ENCODE measurements at places on chromosomes 12 and 14.
A peak's percentile ranks its signal among the peaks of the same experiment; 100 is the strongest.

- DNase-seq: no peak
These were observed 7.9 kb upstream of the WASHC3 start for GRCh38 chr12:102069707-102070106.

DNA sequence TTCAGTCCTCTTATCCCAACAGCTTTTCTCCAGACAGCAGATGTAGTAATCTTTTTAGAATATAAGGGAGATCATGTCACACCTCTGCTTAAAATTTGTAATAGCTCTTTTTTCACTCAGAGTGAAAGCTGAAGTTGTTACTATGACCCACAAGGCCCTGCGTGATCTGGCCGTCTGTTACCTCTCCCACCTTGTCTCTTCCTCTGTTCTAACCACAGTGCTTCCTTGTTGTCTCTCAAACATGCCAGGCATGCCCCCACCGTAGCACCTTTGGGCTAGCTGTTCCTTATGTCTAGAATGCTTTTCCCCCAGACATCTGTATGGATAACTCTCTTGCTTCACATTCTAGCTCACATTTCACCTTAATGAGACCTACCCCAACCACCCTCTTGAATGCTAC is 6.5 kb downstream of the NECAP1 start:
- peak; percentile 75 for DNase-seq

DNA sequence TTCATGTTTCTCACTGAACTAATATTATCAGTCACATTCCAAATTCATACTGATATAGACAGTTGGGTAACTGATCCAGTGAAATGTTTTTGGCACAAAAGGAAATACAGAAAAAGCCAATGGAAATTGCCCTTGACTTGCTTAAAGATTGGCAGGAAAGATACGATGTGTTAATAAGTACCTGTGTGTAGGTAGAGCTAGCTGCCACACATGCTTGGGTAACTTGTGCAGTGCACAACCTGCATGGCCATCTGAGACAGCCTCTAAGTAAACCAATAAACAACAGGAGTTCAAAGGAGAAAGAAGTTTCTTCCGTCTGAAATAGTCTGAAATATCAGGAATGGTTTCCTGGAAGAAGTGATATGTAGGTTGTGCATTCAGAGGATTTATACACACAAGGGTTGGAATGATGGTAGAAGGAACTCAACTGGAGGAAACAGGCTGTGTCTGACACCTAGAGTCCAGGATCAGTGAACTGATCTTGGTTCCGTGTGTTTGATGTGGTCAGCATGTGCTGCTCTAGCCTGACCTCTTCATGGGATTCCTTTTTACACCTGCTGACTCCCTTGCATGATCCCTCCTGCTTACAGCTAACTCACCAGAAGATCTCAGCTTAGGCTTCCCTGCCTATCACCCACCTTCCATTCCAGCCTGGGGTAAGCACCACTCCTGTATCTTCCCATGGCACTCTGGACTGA is 81.4 kb upstream of the KRR1 start:
- DNase-seq: no peak

DNA sequence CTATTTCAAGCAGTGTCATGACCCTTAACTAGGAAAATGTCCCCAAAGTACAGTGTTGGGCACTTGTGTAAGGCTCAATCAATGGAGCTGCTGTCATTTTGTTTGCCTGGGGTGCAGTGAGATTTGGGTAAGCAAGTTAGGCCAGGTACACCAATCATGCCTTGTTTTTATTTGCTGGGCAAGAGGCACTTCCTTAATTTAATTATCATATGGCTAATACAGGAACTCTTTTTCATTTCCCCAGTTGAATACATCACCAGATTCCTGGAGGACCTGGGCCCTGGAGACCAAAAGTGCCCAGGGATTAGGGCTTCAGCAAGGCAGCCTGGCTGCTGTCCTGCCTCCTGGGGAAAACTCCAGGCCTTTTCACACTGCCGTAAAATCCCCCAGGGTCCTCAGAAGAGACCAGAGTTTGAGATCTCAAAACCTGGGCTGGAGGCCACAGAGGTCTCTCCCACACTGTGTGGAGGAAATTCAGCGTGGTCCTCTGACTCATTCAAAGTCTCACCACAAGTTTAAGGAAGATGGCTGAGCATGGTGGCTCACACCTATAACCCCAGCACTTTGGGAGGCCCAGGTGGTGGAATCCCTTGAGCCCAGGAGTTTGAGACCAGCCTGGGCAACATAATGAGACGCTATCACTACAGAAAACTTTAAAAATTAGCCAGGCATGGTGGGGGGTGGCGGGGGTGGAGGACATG is 28.4 kb upstream of the FOXN3 start:
- peak; percentile 74 for DNase-seq

DNA sequence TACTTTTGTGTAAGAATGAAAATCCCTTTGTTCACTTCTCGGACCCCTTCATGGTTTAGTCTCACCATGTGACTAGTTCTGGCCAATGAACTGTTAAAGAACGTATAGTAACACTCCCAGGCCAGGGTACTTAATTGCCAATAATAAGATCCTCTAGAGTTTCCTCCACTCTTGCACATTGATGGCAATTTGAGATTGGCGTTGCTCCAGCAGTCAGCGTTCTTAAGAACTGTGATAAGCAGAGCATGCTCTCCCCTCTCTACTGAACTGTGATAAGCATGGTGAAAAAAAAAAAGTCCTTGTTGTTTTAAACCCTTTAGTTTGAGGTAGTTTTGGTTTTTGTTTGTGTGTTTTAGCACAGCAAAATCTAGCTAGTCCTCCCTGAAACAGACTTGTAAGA is 854.5 kb downstream of the SLC6A15 start:
- no peak for DNase-seq

- DNase-seq: no peak
These were observed 41.3 kb downstream of the RAB3IP start for GRCh38 chr12:69779928-69780327.

- no peak for DNase-seq
These were observed 28.3 kb downstream of the ATF7IP start for GRCh38 chr12:14393751-14394150.

- DNase-seq: no peak
These were observed 6.1 kb downstream of the ARMH4 start for GRCh38 chr14:58145936-58146335.

GRCh38 chr12:15956010-15956409 is 44.9 kb downstream of the DERA start:
- DNase-seq: no peak

- DNase-seq: no peak
These were observed 35.4 kb upstream of the NTF3 start for GRCh38 chr12:5396541-5396940.

- no peak for DNase-seq
These were observed 51.0 kb upstream of the FERMT2 start for GRCh38 chr14:53001787-53002378.

DNA sequence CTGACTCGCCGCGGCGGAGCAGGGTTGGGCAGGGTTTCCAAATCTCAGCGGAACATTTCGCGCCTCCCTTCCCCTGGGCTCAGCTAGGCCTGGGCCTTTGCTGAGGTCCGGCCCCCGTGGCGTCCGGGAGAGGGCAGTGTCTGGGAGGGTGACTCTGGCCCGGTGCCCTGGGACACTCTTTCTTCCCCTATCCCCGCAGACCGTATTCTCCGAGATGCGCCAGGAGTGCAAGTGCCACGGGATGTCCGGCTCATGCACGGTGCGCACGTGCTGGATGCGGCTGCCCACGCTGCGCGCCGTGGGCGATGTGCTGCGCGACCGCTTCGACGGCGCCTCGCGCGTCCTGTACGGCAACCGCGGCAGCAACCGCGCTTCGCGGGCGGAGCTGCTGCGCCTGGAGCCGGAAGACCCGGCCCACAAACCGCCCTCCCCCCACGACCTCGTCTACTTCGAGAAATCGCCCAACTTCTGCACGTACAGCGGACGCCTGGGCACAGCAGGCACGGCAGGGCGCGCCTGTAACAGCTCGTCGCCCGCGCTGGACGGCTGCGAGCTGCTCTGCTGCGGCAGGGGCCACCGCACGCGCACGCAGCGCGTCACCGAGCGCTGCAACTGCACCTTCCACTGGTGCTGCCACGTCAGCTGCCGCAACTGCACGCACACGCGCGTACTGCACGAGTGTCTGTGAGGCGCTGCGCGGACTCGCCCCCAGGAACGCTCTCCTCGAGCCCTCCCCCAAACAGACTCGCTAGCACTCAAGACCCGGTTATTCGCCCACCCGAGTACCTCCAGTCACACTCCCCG is 3.0 kb downstream of the WNT1 start:
- peak; percentile 81 for DNase-seq

- DNase-seq: no peak
These were observed 108.6 kb upstream of the FZD10 start for GRCh38 chr12:130053651-130054069.

DNA sequence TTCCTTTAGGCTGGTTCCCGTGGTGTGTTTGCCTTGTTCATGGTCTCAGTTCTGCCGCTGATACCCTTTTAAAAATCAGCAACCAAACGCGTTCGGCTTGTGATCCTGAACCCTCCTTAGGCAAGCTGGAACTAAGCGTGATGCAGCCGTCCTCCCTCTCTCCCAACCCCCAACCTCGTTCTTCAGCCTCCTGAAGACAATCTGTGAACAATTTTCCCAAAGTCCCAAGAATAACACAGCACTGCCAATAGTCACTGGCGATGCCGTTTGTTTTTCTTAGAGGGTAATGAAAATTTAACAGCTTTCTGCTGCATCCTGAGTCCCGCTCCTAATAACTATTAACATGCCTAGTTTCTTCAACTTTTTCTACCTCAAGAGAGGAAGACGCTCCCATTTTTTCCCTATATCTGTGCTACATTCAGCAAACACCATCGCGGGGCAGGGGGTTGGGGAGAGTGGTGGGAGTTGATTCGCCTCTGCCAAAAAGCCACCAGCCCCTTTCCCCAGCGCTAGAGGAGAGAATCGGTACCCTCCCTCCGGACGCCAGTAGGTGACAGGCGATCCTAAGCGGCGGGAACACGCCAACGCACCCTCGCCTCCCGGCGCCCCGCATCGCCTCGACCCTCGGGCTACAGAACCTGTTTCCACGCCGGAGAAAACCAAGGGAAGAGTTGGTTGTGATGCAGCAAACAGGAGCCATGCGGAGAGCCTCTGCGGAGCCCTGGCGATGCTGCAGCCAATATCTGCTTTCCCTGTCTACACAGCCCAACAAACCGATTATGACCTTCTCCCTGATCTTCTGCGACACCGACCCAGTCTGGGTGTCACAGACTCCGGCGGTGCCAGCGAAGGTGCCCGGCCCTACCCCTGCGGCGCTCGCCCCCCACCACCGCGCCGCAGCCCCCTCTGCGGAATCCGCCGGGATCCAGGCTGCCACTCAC is 752 bp downstream of the PRICKLE1 start:
- no peak for DNase-seq

DNA sequence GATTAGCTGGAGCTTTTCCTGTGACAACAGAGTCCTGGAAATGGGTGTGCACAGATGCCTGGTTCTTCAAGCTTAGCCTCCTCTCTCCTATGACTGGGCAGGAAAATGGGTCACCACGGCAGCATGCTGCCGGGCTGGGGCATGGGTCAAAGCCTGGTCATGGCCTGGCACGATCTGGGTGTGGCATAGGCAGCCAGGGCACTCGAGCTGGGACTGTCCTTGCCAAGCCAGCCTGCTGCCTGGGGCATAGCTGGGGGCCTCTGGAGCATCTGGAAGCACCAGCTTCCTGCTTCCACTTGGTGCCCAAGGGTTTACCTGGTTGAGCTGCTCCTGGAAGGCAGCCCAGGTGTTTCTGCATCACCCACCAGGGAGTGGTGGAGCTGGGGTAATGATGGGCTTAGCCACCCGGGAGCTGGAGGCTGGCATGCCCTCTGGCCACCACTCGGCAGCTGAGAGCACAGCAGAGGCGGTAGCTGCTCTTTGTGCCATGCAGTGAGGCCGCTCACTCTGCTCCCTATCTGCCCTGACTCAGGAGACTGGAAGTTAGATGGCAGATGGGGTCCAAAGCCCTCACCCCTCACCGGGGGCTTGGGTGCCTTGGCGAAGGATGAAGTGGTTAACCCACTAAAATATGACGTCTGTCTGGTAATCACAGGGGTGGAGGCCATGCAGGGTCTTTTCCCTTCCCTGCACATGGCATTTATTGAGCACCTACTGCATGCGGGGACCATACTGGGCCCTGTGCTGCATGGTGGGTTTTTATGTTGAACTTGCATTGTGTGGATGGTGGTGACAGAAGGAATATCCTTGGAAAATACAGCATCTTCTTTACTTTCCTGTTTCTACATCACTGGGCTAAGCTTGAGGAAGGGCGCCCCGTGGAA is 1.7 kb downstream of the OTUB2 start:
- DNase-seq: no peak

DNA sequence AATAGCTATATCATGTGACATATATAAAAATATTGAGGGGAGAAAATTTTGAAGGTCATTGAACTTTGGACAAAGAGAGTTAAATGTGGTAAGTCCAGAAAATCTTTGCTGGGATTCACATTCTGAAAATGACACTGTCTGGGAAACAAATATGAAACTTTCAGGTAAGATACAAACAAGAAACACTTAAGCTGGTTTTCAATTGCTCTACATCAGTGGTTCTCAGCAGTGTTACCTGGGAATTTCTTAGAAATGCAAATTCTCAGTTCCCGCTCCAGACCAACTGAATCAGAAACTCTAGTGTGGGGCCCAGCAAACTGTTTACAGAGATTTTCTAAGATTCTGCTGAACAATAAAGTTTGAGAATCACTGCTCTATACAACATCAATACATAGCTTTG is 3.6 kb upstream of the CDK17 start:
- no peak for DNase-seq

GRCh38 chr14:22650960-22651521 is 6.9 kb upstream of the OR6J1 start:
- no peak for DNase-seq

Data from activated effector memory CD4-positive, alpha-beta T cell treated with anti-CD3 and anti-CD28 coated beads, Interleukin-2, amount 50 U/mL, for 16 hours (primary cell).